ENCODE measurements at places on chromosomes 1 and 21. TPM values are rescaled to one million over a fixed set of nuclear protein-coding genes. Genes with fewer than 3 reads are reported as not detected.
A peak's percentile ranks its signal among the peaks of the same experiment; 100 is the strongest.

- no peak for DNase-seq
Measured at GRCh38 chr21:25424634-25425033, 182.6 kb downstream of the MRPL39 start.

GRCh38 chr1:13757693-13758092 is 57.7 kb downstream of the PRDM2 start:
- no peak for DNase-seq

- DNase-seq = peak; percentile 77
Measured at GRCh38 chr1:85623061-85623471, 42.5 kb downstream of the CCN1 start.

GRCh38 chr1:30741239-30741894 is 16.2 kb downstream of the LAPTM5 start:
- peak; percentile 41 for DNase-seq

DNA sequence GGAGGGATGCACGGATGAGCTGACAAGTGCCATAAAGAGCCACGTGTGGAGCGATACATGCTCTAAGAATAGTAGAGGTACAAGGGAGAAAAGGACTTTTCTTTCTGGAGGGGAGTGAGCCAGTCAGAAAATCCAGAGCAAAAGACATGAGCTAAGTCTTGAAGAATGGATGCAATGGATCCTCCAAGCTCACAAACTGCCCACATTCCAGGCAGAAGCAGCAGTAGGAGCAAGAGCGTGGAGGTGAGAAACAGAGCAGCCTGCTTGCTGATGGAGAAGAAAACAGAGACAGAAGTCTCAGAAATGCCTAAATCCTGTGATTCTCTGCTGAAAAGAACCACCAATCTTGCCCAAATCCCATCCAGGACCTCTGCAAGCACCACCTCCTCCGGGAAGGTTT is 78.2 kb upstream of the RALGPS2 start:
- no peak for DNase-seq

DNA sequence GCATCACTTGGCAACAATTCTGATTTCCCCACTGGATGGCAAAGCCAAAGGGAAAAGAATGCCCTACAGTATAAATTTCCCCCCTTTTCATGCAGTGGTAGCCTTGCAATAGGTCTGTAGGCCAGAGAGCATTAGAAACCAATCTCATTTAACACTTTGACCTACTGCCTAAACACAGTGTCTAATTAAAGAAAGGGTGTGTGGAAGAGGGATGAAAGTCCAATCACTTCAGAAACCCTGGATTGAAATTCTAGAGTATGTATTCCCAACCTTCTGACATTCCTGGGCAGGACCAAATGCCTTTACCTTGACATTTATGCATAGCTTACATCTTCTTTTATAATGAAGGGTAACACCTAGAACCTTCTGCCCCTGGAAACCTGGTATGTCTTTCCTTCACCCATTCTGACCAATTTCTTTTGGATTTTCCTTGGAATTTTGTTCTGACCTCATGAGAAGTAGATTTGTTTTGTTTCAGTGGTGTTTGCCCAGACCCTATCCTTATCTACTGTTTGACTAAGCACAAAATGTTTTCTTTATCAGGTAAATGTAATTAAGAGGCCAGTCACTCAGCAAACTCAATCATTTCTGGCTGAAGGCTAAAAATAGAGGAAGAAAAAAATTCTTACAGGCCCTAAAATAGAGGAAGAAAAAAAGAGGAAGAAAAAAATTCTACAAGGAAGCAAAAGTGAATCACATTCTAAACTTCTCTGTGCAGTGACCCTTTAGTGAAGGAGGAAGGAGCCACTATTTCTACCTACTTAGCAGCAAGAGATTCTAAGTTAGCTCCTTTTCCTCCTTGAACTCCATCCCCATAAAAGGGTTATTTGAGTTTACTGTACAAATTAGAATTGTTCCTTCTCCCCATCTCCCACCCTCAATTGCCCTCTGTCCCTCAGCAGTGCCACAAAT is 129.5 kb upstream of the DSCAM start:
- no peak for DNase-seq

DNA sequence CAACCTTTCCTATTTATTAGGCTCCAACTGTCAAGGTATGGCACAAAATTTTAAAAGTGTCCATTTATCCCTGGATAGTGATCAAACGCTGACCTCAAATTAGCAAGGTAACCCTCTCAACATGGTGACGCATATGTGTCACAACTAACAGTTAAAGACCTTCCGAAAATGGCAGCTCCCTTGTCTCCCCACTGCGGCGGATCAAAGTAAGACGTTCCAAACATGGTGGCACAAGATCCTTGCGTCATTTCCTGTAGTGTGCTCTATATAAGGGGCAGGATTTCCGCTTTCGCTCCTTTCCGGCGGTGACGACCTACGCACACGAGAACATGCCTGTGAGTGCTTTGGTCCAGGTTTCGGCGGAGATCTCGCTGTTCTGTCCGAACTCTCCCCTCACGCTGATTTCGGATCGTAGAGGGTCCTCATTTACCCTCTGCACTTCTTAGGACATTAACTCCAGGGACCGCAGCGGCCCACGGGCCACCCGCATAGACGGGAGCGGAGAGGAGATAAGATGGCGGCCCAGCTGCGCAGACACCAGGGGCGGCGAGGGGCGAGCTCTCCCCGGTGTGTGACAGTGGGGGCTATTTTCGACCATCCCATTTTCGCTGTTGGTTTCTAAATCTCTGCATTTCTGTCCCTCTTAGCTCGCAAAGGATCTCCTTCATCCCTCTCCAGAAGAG is at the start of gene RPS27:
Gene RPS27, plus strand, starts transcription at position 295 of the 683 bp plus-strand sequence. Its CDS starts 35 bp downstream, at position 330.
- peak; percentile 95 for DNase-seq

The MYBPH gene
- not detected for total RNA-seq
